ENCODE measurements at places on chromosomes 13 and 19.

GRCh38 chr13:100954430-100955305 lies 280.1 kb upstream of the TMTC4 start:
- DNase-seq = no peak

GRCh38 chr13:55553701-55554100 lies 1587.0 kb upstream of the PRR20A start:
- DNase-seq = no peak

GRCh38 chr13:94394723-94395122 lies 84.8 kb downstream of the DCT start:
- DNase-seq = no peak

DNA sequence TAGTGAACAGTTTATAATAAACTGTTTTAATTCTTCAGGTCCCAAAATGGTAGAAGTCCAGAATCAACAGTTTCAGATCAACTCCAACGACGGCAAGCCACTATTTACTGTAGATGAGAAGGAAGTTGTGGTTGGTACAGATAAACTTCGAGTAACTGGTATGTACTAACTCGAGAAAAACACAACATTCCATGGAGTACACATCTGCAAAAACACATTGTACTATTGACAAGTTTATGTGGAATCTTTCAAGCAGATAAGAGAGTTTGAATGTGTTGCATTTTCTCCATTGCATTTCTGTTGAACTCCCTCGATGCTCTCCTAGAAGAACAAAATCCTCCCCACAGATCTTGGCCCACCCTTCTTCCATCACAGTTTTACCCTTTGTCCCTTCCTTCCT lies 98.5 kb downstream of the SGCG start:
- DNase-seq = no peak

- DNase-seq = no peak
Measured at GRCh38 chr13:75762076-75762937, 126.2 kb downstream of the LMO7 start.

GRCh38 chr19:3471954-3472655 lies 8.2 kb downstream of the SMIM24 start:
- DNase-seq = no peak

All from GDM1 (cell line).